ENCODE measurements at places on chromosomes 12 and 14. TPM values are rescaled to one million over a fixed set of nuclear protein-coding genes. Genes with fewer than 3 reads are reported as not detected.

BIN2 gene
- 215 TPM for total RNA-seq

RHNO1 gene
- total RNA-seq, result 35.7 TPM

OR6C74 gene
- not detected for total RNA-seq

KLHDC1 gene
- total RNA-seq, result 12.9 TPM

CMA1 gene
- not detected for total RNA-seq

TMCC3 gene
- 0.36 TPM for total RNA-seq

TTC9 gene
- total RNA-seq, result 25.9 TPM

TAS2R7 gene
- total RNA-seq, result not detected

YBX3 gene
- 3.2 TPM for total RNA-seq

FAM90A1 gene
- not detected for total RNA-seq

NOPCHAP1 gene
- 15.7 TPM for total RNA-seq

SERPINA10 gene
- not detected for total RNA-seq

BBOF1 gene
- 2.6 TPM for total RNA-seq

MEG3 gene
- total RNA-seq, result not detected

DNA sequence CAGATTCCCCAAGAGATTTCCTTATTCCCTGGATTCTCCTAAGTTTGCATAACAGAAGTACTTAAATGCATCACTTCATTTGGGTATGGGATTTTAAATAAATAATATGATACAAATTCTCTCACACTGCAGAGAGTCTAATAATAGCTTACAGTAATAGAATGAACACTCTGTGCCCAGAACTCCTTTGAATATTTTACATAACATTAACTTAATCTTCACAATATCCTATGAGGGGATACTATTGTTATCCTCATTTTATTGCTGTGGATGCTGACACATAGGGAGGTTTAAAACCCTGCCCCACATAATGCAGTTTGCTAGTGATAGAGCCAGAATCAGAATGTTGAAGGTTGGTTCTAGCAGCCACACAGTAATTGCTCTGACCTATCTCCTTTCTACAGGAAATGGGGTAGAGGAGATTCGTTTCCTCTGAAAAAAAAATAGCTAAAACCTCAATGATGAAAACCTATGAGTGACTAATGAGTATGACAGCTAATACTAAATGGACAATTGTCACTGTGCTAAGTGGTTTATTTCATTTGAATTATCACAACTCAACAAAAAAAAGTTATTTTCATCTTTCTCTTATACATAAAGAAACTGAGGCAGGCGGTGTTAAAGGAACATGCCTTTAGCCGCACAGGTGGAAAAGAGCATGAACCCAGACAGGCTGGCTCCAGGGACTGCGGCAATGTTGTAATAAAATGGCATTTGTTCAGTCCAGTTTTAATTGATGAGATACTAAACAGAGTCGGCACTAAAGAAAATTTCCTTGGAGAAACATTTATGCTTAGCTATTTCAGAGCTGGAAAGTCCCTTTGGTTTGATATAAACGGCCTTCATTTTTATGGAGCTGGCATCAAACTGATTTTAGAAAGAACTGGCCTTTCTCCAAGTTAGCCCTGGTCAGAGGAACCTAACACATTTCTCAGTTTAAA, 880.9 kb downstream of the NRXN3 start:
- DNase-seq, result no peak

DNA sequence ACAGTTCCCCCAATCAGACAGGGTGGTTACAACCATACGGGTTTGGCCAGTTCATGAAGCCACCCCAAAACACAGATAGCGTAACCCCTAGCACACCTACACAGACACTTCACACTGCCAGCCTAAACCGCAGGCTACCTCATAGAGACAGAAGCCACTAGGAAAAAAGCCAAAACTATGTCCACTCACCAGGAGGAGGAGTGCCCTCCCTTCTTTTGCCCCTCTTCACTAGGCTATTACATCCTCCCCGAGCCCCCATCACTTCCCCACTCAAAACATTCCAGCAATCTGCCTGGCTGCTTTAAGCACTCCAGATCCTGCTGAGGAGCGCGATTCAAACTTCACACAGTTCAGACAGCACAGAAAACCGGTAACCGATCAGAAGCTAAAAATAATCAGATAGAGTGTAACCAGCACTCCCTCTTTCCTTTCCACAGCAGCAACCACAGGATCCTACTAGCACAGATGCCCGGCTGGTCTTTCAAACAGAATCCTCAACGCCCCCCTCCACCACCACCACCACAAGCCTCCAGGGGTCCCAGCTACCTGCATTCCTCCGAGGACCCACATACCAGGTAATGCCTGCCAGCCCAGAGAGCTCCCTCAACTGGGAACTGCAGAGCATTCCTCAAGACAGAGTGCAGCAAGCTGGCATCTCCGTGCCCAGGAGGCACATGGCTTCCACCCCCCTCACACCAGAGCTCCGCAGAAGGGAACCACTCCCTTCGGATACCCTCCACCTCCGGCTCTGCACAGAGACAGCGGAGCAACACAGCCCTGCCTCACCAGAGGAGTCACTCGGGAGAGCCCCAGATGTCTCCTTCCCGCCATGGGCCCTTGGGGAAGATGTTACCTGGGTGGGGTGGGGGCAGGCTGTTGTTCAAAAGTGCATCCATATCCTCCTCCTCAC, 1.5 kb downstream of the CHD4 start:
- DNase-seq, result peak; percentile 48

DNA sequence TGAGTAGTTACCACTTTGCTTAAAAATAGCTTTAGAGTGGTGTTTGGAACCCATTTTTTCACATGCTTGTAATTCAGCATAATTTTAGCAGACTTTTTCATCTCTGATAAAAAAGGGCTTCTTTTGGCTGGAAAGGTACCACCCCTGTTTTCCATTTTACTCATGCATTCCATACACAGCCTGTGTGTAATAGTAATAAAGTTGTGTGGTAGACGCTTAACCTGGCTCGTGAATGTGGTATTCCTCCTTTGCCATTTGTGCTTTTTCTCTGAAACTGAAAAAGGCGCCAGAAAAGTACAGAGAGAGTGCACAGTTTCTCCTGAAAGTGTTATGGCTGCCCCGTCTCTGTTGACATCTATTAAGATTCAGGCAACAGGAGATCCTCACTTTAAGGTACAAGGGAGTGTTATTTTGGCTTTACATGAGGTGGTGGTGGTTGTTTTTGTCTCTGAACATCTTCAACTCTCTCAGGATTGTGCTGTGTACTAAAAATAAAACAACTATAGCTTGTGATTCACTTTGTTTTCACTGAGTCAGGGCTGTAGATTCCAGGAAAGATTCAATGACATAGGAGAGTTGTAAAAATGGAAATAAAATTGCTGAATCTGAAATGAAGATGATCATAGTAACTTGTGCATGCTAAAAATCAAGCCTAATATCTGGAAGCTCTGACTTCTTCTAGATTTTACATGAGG, 45.6 kb upstream of the MIS18BP1 start:
- no peak for DNase-seq

DNA sequence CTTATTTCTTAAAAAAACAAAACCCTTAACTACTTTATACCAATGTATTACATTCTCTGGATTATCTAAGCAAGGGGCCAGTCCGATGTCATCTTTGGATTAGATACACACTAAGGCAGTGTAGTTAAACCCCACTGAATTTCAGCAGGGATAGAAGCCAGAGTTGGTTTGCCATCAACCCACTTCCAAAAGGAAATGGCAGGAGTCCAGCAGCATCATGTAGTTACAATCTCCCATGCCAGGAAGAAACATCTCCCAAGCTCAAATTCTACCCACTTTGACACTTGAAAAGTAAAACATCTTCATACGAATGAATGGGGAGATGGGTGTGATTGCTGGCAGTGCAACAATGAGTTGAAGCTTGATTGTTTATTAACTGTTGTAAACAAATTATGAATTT, 203.5 kb upstream of the PLXNC1 start:
- DNase-seq, result no peak

GRCh38 chr14:73176685-73177084, 40.4 kb downstream of the PSEN1 start:
- no peak for DNase-seq

GRCh38 chr12:46577063-46577776, 204.6 kb upstream of the SLC38A2 start:
- no peak for DNase-seq

- DNase-seq, result no peak
Observed at GRCh38 chr12:7068240-7068993, 7.9 kb downstream of the C1S start.

- no peak for DNase-seq
Observed at GRCh38 chr14:63672417-63673180, 30.9 kb upstream of the WDR89 start.

GRCh38 chr14:106268013-106268727, 741.8 kb downstream of the TMEM121 start:
- DNase-seq, result peak; percentile 73

DNA sequence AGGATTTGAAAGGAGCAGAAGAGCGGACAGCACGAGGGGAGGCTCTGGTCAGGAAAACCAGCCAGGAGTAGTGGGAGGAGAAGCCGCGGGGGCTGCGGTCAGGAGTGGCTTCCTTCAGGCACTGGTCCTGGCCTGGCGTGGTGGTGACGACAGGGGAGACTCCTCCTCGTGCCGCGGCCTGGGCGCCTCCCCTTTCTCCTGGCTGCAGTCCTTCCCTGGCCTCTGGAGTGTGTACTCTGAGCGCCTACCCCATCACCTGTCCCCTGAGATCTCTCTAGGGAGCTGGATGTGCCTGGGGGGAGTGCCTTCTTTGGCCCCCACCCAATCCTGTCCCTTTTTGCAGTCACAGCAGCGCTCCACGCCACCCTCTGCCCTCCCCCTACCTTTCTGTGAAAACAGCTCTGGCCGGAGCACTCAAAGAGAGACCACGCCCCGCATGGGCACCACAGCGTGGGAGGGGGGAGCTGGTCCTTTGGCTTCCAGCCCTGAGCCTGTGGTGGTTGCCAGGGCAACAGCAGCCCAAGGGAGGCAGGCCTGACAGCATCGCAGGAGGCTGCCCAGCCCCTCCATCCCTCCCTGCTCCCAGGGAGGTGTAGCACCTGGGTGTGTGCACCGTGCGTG, 125.9 kb downstream of the CALM1 start:
- DNase-seq, result no peak

- DNase-seq, result no peak
Observed at GRCh38 chr12:20144341-20144740, 224.0 kb upstream of the PDE3A start.

- DNase-seq, result no peak
Observed at GRCh38 chr12:95546491-95546813, 4.8 kb downstream of the USP44 start.

DNA sequence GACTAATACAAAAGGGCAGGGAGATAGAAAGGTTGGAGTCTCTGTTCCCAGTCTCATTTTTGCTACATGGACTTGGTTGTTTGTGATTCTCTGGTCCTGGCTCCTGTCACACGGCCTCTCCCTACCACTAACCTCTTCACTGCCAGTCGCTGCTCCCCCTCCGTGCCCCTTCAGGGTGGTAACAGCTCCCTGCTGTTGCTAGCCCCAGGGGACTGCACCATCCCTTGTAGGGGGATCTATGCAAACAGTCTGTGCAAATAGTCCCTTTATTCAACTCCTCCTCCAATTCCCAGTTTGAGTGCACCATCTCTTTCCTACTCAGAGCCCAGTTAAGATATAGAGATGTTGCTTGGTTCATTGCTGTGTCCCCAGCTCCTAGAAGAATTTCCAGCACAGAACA, 51.1 kb downstream of the CCDC60 start:
- DNase-seq, result no peak

- peak; percentile 33 for DNase-seq
Observed at GRCh38 chr14:91398707-91399106, 18.9 kb downstream of the CCDC88C start.

- no peak for DNase-seq
Observed at GRCh38 chr12:81998761-81999378, 239.7 kb upstream of the PPFIA2 start.

DNA sequence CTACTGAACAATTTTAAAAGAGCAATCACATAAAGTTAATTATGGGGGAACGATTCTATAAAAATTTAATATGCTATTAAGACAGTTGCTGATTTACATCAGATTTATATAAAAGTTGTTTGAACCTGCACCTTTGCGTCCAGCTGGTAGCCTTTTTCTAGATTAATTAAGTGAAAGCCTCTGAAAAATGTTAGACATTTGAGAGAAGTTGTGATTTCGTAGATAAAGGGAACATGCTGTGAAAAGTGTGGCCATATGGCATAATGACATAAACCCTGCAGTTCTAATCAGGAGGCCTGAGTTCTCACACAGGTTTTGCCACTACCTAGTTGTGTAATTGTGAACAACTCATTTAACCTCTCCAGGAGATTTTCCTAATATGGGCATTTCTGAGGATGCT, 187.2 kb downstream of the TMTC2 start:
- DNase-seq, result no peak

DNA sequence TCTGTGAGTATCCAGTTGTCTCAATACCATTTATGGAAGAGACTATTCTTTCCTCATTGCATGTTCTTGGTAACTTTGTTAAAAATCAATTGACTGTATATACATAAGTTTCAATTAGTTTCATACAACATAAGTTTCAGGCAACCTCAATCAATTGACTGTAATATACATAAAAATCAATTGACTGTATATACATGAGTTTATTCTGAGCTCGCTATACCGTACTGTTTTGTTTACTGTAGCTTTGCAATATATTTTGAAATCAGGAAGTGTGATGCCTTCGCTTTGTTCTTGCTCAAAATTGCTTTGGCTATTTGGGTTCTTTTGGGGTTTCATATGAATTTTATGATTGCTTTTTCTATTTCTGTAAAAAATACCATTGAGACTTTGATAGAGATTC, 392.0 kb downstream of the BTG1 start:
- DNase-seq, result no peak

DNA sequence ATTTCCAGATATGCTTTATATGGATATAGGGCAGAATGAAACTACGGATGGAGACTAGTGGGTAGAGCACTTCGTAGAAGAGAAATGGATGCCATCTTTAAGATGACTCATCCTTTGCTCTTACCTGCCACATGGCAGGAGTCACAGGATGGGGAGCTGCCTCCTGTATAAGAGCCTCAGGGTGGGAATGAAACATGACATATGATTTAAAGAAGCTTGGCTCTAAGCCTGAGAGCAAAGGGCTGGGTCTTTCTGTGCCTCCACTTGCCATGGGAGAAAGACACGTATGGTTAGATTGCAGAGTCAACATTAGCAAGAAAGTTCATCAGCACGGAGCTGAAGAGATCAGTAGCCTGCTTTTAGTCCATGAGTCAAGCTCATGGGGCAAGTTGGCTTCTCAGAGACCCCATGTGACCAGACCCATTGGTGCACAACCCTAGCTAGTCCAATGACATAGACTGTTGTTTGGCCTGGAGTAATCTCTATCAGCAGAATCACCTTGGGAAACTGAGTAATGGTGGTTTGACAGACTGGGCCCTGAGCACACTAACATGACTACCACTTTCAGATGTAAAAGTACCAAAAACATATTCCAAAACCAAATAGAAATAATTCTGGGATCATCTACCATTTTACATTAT, 38.1 kb upstream of the IL22 start:
- DNase-seq, result no peak

GRCh38 chr12:62722971-62723680, 211.8 kb downstream of the PPM1H start:
- DNase-seq, result no peak

DNA sequence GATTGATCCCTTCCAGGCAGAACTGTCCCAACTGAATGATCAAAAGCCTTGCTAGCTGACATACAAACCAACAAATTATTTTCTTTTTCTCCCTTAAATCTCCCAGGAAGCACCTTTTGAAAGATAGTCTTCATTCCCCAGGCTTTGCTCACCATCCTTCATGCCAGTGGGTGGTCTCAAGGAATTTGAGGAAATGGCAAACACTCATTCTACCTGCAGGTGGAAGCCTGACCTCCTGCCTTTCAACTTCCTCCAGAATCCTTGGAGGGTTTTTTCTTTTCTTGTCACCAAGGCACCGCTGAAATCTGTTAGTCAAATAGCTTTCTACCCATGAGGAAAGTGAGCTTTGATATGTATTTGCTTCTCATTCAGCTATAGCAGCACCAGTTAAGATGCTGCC, 128.5 kb downstream of the WIF1 start:
- no peak for DNase-seq

- no peak for DNase-seq
Observed at GRCh38 chr14:103073367-103073875, 10.6 kb upstream of the LBHD2 start.

Data from CD4-positive, alpha-beta memory T cell (primary cell).